ENCODE measurements at places on chromosomes 7 and 10.

GRCh38 chr10:6739530-6740174 is 159.6 kb upstream of the PRKCQ start:
- DNase-seq = no peak

DNA sequence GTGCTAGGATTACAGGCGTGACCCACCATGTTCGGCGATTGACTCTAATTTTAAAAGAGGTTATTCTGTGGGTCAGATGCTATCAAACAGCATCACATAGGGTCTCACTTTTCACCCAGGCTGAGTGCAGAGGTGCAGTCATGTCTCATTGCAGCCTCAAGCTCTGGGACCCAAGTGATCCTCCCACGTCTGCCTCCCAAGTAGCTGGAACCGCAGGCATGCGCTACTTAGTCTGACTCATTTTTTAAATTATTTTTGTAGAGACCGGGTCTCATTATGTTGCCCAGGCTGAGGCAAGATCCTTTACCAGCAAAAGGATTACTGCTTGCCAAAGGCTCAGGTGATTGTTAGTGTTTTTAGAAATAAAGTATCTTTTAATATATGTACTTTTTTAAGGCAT is 42.9 kb upstream of the STOX1 start:
- no peak for DNase-seq

DNA sequence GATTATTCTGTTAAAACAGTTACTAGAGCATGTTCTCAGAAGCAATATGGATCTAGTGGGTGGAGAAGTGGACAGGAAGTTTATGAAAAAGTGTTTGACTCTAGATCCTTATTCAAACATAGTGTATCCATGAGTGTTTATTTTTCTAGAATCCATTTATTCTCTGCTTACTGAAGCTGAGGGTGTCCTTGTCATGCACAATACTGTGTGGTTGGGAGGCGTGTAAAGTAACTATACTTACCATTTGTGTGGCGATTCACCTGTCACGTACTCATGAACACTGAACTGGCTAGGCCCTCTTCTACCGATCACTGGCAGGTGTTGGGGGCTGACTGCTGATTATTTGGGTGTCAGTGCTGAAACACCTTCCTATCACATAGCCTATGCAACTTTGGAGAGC is 74.0 kb downstream of the POU6F2 start:
- no peak for DNase-seq

DNA sequence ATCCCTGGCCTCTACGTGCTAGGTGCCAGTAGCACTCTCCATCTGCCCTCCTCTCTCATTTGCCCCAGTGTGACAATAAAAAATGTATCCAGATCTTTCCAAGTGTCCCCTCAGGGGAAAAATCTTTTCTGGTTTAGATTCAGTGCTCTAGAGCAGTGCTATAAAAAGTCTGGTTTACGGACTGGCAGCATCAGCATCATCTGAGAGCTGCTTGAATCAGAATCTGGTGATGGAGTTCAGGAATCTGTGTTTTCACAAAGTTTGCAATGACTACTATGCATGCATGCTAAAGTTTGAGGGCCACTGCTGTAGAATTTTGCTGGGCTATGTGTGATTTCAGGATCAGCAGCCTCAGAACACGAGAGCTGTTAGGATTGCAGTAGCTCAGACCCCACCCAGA is 356.5 kb downstream of the PHF14 start:
- DNase-seq = no peak

- DNase-seq = no peak
These were observed 32.5 kb downstream of the TRUB1 start for GRCh38 chr10:114970515-114970914.

GRCh38 chr7:146698995-146699610 is 582.5 kb downstream of the CNTNAP2 start:
- no peak for DNase-seq

GRCh38 chr10:63703113-63703670 is 182.0 kb downstream of the REEP3 start:
- DNase-seq = no peak
